ENCODE measurements at places on chromosomes 6 and 20. TPM values are rescaled to one million over a fixed set of nuclear protein-coding genes. Genes with fewer than 3 reads are reported as not detected.

SLCO4A1 gene
- total RNA-seq: 0.72 TPM

ZNF292 gene
- total RNA-seq: 34.7 TPM

EPPIN gene
- total RNA-seq: not detected

RFX6 gene
- total RNA-seq: not detected

HTR1E gene
- not detected for total RNA-seq

FOXF2 gene
- total RNA-seq: 0.25 TPM

TAP2 gene
- total RNA-seq: 12.4 TPM

OR2H2 gene
- total RNA-seq: not detected

MUCL3 gene
- under 0.01 TPM for total RNA-seq

LRRC1 gene
- total RNA-seq: 8.3 TPM

Data from fibroblast of the aortic adventitia (primary cell).